ENCODE measurements at places on chromosomes 12 and 14. TPM values are rescaled to one million over a fixed set of nuclear protein-coding genes. Genes with fewer than 3 reads are reported as not detected.

DNA sequence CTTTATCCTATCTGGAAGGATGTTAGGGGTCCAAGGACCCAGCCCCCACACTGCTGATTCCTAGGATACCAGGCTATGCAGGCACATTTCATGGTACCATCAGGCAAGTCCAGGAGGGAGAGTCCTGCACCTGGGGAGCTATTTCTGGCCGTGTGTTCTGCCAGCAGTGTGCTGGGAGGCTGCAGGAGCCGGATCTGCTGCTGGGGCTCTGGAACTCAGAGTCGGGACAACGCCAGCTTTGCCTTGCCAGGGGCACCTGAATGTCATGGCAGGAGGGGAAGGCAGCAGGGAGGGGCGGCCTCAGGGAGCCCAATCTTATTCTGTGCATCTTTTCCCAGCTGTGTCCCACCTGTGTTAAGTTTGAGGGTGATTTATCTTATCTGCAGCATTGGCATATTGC, 17.8 kb downstream of the SRRM4 start:
- DNase-seq, result no peak

The ASB2 gene
- 0.99 TPM for total RNA-seq

The KRT71 gene
- total RNA-seq, result not detected

The CLEC9A gene
- total RNA-seq, result not detected

- no peak for DNase-seq
Observed at GRCh38 chr14:65860956-65861611, 448.6 kb downstream of the FUT8 start.

All from fibroblast of lung (primary cell).